ENCODE measurements at places on chromosomes 5 and 9.

- no peak for DNase-seq
Observed at GRCh38 chr9:85741095-85741874, 469 bp downstream of the AGTPBP1 start.

GRCh38 chr5:58675341-58675740 is 92.5 kb downstream of the RAB3C start:
- no peak for DNase-seq

- no peak for DNase-seq
Observed at GRCh38 chr9:123773783-123774182, 156.1 kb downstream of the DENND1A start.

- DNase-seq, result peak; percentile 38
Observed at GRCh38 chr5:115169487-115170133, at the start of gene TRIM36. TSS of gene TRIM36 (minus strand) at chr5:115169908. CDS start at chr5:115169634, 274 bp downstream.

- no peak for DNase-seq
Observed at GRCh38 chr5:116824751-116825438, 250.3 kb upstream of the SEMA6A start.

GRCh38 chr9:38318759-38319495 is 73.6 kb upstream of the ALDH1B1 start:
- DNase-seq, result no peak

GRCh38 chr9:99221621-99222415 is at the start of the genes ALG2 and SEC61B:
TSS of gene ALG2 (minus strand) at chr9:99221942. CDS start at chr9:99221894, 48 bp downstream.
TSS of gene SEC61B (plus strand) at chr9:99222282. CDS start at chr9:99222364, 82 bp downstream.
- peak; percentile 87 for DNase-seq

DNA sequence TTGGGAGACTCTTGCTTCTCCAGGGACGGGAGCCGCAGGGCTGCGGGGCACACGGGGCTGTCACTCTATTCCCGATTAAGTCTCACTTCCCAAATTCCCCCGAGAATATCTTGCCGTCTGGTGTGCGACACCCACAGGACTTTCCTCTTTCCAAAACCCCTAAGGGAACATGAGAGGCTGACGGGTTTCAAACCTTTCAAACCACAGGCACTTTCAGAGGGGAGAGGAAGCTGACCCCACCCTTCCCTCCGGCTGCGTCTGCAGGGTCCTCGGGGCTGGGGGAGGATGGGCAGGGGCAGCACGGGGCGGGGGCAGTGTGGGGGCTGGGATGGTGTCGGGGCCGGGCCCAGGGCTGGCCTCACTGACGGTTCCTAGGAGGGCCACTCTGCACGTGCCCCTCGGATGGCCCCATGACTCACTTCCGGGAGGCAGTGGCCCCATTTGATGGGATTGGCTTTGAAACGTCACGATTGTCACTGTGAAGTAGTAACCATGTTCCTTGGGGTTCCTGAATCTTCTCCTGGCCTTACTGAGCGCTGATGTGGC is 38.2 kb downstream of the SLC9A3 start:
- no peak for DNase-seq

GRCh38 chr5:154461531-154461930 is 15.7 kb downstream of the SAP30L start:
- no peak for DNase-seq

GRCh38 chr5:57839025-57839424 is 356.4 kb upstream of the ACTBL2 start:
- no peak for DNase-seq

GRCh38 chr5:115767424-115767823 is 49.0 kb downstream of the CDO1 start:
- no peak for DNase-seq

- no peak for DNase-seq
Observed at GRCh38 chr9:108444400-108445358, 411.1 kb downstream of the ACTL7B start.

- no peak for DNase-seq
Observed at GRCh38 chr5:65172486-65173129, 309.1 kb downstream of the ADAMTS6 start.

GRCh38 chr5:59615272-59615671 is 278.3 kb downstream of the PDE4D start:
- no peak for DNase-seq

DNA sequence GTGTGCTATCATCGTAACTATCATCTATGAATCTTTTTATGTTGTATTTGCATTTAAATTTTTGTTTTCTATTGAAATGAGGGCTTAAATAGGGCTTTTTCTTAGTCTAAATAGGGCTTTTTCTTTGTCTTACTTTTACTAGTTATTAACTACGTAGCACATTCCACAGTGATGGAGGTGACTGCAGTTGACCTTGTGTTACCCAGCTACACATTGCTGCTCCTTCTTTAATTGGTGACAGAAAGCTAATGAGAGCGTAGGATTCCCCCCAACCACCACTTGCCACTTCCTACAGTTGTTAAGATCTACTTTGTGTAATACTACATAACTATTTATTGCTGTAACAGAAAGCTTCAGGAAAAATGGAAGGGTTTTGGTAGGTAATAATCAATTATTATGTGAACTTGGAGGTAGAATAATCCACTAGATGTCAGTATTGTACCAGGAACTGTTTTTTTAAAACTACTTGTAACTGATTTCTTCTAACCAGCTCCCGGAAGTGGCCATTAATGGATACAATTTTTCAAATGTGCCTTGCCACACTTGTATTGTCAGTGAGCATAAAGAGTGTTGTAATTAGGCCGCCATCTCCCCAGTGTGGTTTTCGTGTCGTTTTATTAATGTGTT is 18.0 kb downstream of the MTRR start:
- DNase-seq, result no peak

GRCh38 chr5:68342693-68343092 is 127.1 kb downstream of the PIK3R1 start:
- DNase-seq, result no peak

- DNase-seq, result no peak
Observed at GRCh38 chr9:92613268-92614122, 56.4 kb downstream of the IPPK start.

GRCh38 chr5:7894860-7895259 is 25.9 kb downstream of the MTRR start:
- no peak for DNase-seq

GRCh38 chr5:149371296-149371962 is 7.7 kb downstream of the IL17B start:
- peak; percentile 83 for DNase-seq

GRCh38 chr5:136192015-136192525 is 892 bp downstream of the SMIM32 start:
- no peak for DNase-seq

DNA sequence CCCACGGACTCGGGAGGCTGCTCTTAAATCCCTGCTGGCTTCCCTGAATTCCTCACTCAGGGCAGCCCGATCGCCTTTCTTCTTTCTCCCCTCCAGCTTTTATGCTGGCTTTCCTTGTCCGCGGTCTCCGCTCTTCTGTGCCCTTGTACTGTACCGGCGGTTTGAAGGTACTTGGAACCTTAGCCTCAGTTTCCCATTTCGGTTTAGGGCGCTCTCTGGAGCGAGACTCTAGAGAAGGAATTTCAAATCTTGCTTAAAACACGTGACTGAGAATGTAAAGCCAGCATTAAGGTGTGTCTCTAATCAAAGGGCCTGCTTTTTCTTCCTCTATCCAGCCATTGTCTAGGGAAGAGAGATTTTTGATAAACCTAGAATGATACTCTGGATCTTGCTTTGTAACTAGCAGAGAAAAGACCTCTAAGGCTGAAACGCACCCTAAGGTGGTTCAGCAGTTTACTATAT is 650 bp downstream of the GPR107 start:
- DNase-seq, result no peak

- DNase-seq, result no peak
Observed at GRCh38 chr5:42919600-42919999, 107.9 kb upstream of the SELENOP start.

DNA sequence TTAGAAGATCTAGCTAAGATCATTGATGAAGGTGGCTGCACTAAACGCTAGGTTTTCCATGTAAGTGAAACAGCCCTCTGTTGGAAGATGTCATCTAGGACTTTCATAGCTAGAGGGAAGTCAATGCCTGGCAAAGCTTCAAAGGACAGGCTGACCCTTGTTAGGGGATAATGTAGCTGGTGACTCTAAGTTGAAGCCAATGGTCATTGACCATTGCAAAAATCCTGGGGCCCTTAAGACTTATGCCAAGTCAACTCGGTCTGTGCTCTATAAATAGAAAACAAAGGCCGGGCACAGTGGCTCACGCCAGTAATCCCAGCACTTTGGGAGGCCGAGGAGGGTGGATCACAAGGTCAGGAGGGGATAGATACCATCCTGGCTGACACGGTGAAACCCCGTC is 26.6 kb upstream of the FIBCD1 start:
- DNase-seq, result no peak

- no peak for DNase-seq
Observed at GRCh38 chr5:65084795-65085515, 316.2 kb downstream of the CWC27 start.

GRCh38 chr5:33997331-33997983 is 10.4 kb downstream of the AMACR start:
- no peak for DNase-seq
